Muscle of leg (tissue), 16 donors: ENCODE measurements at places on chromosomes 5 and 9. TPM values are rescaled to one million over a fixed set of nuclear protein-coding genes. Genes with fewer than 3 reads are reported as not detected.

DNA sequence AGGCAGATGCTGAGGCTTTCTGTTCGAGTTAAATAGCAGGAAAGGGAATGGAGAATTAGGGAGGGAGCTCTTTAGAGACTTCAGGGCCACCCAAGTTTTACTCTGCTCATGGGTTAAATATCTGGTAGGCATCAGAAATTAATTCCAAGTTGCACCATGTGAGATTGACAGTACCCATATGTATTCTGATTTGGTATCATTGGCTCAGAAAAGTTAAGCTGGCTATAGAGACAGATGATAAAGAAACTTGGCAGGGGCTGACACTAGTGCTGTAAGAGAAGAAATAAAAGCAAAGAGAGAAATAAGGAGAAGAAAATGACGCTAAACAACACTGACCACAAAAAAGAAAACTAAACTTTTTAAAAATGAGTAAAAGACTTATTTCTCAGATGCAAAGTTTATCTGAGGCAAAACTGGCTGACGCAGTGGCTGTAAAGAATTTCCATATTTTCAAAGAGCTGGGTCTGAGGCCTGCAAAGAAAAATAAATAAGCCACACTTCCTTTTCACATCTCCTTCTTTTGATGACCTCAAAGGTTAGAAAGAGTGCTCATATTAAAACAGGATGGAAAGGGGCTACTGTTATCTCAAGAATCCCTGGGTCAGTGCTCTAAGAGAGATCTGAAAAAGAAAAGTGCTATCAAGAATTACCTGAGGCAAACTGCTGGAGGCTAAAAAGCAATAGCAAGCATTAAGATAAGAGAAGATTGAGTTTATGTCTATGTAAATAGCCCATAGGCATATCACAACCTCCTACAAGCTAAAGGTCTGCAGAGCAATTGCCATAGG lies 399.0 kb upstream of the MEF2C start:
- no peaks in the 10 kb centered on the region for H3K36me3 ChIP-seq
- H3K4me3 ChIP-seq, result no peak overlapping the region
- H3K27me3 ChIP-seq, result no peaks in the 10 kb centered on the region
- H3K4me1 ChIP-seq, result peaks cover 4% of the 10 kb centered on the region
- DNase-seq, result no peak

- no peak overlapping the region for H3K4me3 ChIP-seq
- no peaks in the 10 kb centered on the region for H3K27me3 ChIP-seq
- H3K4me1 ChIP-seq, result peaks cover 15% of the 10 kb centered on the region
- peak; percentile 94 for DNase-seq
- peak overlapping the region; percentile 81 for H3K27ac ChIP-seq
These were observed 40.4 kb upstream of the FGF1 start for GRCh38 chr5:142726188-142726731.

GRCh38 chr9:79940919-79941318 lies 369.2 kb downstream of the TLE4 start:
- no peaks in the 10 kb centered on the region for H3K27me3 ChIP-seq
- no peaks in the 10 kb centered on the region for H3K4me1 ChIP-seq
- no peak overlapping the region for H3K27ac ChIP-seq
- H3K36me3 ChIP-seq, result no peaks in the 10 kb centered on the region
- H3K4me3 ChIP-seq, result no peak overlapping the region

DNA sequence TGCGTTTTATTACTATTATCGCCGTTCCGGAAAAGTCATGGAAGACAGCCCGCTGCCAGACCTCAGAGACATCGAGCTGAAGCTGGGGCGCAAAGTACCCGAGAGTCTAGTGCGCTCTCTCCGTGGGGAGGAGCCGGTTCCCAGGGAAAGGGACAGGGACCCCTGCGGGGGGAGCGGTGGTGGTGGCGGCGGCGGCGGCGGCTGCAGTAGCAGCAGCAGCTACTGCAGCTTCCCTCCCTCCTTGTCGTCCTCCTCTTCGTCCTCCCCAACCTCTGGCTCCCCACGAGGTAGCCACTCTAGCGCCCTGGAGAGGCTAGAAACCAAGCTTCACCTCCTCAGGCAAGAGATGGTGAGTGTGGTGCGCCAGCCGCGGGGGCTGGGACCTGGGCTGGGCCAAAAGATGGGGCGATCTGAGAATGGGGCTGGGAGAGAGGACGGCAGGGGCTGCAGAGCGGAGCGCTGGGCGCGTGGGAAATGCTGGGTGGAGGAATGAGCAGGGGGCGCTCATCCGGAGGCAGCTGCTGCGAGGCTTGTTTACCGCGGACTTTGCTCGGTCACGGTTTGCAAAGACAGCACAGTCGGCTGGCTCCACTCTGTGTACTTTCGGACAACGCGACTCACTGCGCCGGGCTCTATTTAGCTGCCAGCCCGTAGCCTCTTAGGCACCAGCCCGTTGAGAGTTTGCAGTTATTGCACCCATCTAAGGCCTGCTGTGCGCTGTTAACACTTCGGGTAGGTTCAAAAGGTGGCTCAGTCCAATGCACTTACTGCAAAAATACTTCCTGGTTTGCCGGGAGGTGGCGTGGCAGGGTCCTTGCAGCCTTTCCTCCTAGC lies 1.1 kb downstream of the LURAP1L start:
- peaks cover 2% of the 10 kb centered on the region for H3K4me1 ChIP-seq
- DNase-seq, result peak; percentile 89
- H3K4me3 ChIP-seq, result peak overlapping the region; percentile 86
- H3K27me3 ChIP-seq, result no peaks in the 10 kb centered on the region

DNA sequence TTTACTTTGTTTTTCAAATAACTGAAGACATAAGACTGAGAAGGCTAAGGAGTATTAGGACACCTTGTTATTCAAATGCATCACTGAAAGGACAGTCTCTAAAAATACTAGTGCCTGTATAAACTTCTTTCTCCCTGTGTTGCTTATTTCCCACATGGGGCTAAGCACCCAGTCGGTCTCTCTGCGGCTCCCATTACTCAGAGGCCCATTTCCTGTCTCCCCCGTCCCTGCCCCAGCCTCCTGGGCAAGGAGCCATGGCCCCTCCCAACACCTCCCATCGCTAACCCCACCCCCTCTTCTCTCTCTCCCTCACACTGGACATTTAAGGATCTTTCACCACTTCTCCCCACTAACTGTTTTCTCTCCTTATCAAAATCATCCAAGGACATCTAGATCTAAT lies 81.9 kb downstream of the EBF1 start:
- peaks cover 16% of the 10 kb centered on the region for H3K4me1 ChIP-seq
- H3K27me3 ChIP-seq, result no peaks in the 10 kb centered on the region
- DNase-seq, result peak; percentile 66
- H3K36me3 ChIP-seq, result no peaks in the 10 kb centered on the region
- H3K27ac ChIP-seq, result peak overlapping the region; percentile 14

DNA sequence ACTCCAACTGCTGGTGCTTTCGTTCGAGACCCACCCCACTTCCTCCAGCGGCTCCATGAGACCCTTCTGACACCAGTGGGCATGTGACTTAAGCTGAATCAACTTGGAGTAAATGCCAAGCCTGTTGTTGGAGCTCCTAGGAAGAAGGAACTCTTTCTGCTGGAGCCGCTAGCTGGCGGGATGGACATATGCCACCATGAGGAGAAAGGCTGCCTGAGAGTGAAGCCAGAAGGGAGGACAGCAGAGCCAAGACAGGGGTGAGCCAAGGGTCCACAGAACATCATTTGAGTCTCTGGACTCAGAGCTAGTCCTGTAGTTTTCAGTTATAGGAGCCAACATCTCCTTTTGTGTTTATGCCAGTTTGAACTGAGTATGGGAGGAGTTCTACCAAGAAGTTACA lies 35.9 kb downstream of the ANXA6 start:
- H3K27ac ChIP-seq, result no peak overlapping the region
- no peaks in the 10 kb centered on the region for H3K27me3 ChIP-seq
- H3K4me1 ChIP-seq, result peaks cover 23% of the 10 kb centered on the region
- DNase-seq, result peak; percentile 59
- H3K4me3 ChIP-seq, result no peak overlapping the region

DNA sequence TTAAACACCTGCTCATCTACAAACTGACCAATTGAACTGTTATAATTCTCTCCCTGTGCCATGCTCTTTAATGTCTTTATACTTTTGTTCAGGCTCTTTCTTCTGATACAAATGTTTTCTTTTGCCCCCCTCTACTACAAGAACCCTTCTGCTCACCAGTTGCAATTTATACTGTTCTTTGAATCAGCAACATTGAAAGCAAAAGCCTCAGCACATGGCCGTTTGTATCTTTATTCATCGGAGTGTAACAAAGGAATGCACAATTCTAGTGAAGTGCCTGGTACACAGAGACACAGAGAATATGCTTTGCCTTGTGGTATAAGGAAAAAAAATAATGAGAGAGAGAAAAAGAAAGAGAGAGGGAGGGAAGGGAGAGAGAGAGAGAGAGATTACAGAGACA lies 547.1 kb downstream of the CDH12 start:
- no peak overlapping the region for H3K27ac ChIP-seq
- H3K27me3 ChIP-seq, result no peaks in the 10 kb centered on the region
- no peaks in the 10 kb centered on the region for H3K4me1 ChIP-seq
- DNase-seq, result no peak
- no peak overlapping the region for H3K4me3 ChIP-seq

GRCh38 chr9:70519912-70520724 lies 105.7 kb upstream of the KLF9 start:
- H3K4me1 ChIP-seq, result peaks cover 3% of the 10 kb centered on the region
- DNase-seq, result no peak
- no peaks in the 10 kb centered on the region for H3K27me3 ChIP-seq
- no peaks in the 10 kb centered on the region for H3K36me3 ChIP-seq
- H3K27ac ChIP-seq, result no peak overlapping the region

GRCh38 chr5:5985332-5985731 lies 393.0 kb downstream of the MED10 start:
- H3K27me3 ChIP-seq, result no peaks in the 10 kb centered on the region
- H3K36me3 ChIP-seq, result no peaks in the 10 kb centered on the region
- no peak overlapping the region for H3K27ac ChIP-seq
- no peaks in the 10 kb centered on the region for H3K4me1 ChIP-seq
- no peak overlapping the region for H3K4me3 ChIP-seq

GRCh38 chr9:110125207-110125751 lies 82.7 kb downstream of the C9orf152 start:
- H3K27me3 ChIP-seq, result no peaks in the 10 kb centered on the region
- peaks cover 61% of the 10 kb centered on the region for H3K4me1 ChIP-seq
- H3K27ac ChIP-seq, result peak overlapping the region; percentile 95
- peaks cover 3% of the 10 kb centered on the region for H3K36me3 ChIP-seq

- H3K4me3 ChIP-seq, result no peak overlapping the region
- H3K4me1 ChIP-seq, result peaks cover 4% of the 10 kb centered on the region
- no peaks in the 10 kb centered on the region for H3K27me3 ChIP-seq
- no peak for DNase-seq
- no peak overlapping the region for H3K27ac ChIP-seq
These were observed 58.9 kb downstream of the ZNF618 start for GRCh38 chr9:113934829-113935676.

DNA sequence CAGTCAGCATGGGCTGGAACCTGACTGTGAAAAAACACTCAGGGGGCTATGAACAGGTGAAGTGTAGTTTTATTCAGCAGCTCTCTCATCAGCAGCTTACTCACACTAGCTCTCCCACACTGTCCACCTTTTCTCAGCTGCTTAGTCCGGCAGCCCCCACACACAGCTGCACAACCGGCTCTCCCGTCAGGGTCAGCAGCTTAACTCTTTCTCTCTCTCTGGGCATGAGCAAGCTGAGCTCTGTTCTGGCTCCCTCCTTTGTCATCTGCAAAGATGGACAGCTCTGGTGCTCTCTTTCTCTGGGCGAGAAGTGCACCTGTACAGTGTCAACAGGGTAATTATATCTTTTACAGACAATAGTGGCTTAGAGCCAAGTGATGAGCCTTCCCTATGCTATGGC lies 8.2 kb downstream of the DMAC1 start:
- no peaks in the 10 kb centered on the region for H3K27me3 ChIP-seq
- DNase-seq, result no peak
- H3K4me3 ChIP-seq, result no peak overlapping the region

DNA sequence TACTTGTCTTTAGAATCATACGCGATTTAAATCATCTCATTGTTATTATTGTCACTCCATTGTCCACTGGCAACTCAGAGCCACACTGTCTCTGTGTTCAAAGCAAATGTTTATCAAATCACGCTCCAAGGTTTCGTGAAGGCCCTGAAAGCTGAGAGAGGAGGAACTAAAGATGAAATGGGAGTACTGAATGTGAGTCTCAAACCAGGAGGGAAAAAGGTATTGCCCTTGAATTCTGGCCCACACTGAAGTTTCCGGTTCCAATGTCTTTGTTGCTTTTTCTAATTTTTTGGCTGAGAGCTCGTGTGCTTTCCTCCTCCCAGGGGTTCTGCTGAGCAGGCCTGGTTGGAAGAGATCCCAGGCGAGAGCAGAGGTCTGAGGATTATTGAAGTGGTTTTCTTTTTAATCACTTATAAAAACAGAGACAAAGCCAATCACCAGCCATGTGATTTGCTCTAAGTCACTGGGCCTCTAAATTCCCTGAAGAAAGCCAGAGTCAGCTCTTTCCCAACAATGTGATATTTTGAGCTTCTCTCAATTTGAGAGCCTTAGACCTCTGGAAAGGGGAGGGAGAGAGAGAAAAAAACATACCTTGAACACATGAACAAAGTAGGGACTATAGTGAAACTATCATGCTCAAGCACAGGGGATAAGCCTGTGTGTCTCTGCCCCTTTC lies 420.8 kb upstream of the GRAMD2B start:
- peak; percentile 92 for DNase-seq
- H3K36me3 ChIP-seq, result no peaks in the 10 kb centered on the region
- H3K27ac ChIP-seq, result peak overlapping the region; percentile 59
- no peaks in the 10 kb centered on the region for H3K27me3 ChIP-seq
- no peak overlapping the region for H3K4me3 ChIP-seq
- peaks cover 11% of the 10 kb centered on the region for H3K4me1 ChIP-seq

- DNase-seq, result no peak
- H3K27ac ChIP-seq, result no peak overlapping the region
- no peaks in the 10 kb centered on the region for H3K4me1 ChIP-seq
- H3K36me3 ChIP-seq, result no peaks in the 10 kb centered on the region
- H3K4me3 ChIP-seq, result no peak overlapping the region
These were observed 76.3 kb downstream of the FOCAD start for GRCh38 chr9:20760246-20760891.

DNA sequence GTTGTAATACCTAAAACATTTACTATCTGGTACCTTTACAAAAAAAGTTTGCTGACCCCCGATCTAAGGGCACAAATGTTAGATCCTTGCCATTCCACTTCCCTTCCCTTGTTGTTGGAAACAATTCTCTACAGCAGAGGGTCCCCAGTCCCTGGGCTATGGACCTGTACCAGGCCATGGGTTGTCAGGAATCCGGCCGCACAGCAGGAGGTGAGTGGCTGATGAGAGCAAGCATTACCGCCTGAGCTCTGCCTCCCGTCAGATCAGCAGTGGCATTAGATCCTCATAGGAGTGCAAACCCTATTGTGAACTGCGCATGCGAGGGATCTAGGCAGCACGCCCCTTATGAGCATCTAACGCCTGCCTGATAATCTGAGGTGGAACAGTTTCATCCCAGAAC lies 248.5 kb downstream of the AP3B1 start:
- no peak overlapping the region for H3K27ac ChIP-seq
- peaks cover 7% of the 10 kb centered on the region for H3K36me3 ChIP-seq
- no peak for DNase-seq

GRCh38 chr5:168585119-168585856 lies 6.1 kb upstream of the PANK3 start:
- peaks cover under 1% of the 10 kb centered on the region for H3K4me1 ChIP-seq
- no peaks in the 10 kb centered on the region for H3K27me3 ChIP-seq
- no peak for DNase-seq

PDE6A gene
- total RNA-seq, result not detected

ITGA2 gene
- 27.7 TPM for total RNA-seq

FRMPD1 gene
- total RNA-seq, result 7.6 TPM

SLC1A3 gene
- 19.5 TPM for total RNA-seq

GPR151 gene
- not detected for total RNA-seq

SLC34A1 gene
- not detected for total RNA-seq

CTSV gene
- 0.44 TPM for total RNA-seq

MAML1 gene
- total RNA-seq, result 11.3 TPM

LHFPL2 gene
- total RNA-seq, result 61.3 TPM
